ENCODE measurements at places on chromosomes 16 and 17.
A peak's percentile ranks its signal among the peaks of the same experiment; 100 is the strongest.

GRCh38 chr16:69703638-69704037 is 22.7 kb downstream of the NQO1 start:
- DNase-seq, result no peak

DNA sequence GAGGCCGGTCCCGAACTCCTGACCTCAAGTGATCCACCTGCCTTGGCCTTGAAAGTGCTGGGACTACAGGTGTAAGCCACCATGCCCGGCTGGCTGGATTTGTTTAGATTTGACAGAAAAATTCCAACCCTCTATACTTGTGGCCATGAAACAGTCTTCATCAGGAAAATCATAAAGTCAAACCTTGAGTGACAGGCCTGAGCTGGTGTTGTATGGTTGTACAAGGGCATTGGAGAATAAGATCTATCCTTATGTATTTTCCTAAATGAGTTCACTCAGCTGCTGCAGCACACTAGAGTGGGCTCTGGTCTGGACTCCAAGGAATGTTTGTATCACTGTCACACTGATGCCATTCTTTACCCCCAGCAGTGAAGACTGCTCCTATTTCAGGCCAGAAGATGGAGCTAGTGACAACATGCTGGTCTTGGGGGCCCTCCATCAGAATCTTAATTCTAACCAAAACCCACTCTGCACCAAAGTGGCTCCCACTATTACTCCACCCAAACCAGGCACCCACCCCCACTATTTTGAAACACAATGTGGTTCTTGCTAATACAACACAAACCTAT is 27.4 kb downstream of the SNX11 start:
- DNase-seq, result no peak

DNA sequence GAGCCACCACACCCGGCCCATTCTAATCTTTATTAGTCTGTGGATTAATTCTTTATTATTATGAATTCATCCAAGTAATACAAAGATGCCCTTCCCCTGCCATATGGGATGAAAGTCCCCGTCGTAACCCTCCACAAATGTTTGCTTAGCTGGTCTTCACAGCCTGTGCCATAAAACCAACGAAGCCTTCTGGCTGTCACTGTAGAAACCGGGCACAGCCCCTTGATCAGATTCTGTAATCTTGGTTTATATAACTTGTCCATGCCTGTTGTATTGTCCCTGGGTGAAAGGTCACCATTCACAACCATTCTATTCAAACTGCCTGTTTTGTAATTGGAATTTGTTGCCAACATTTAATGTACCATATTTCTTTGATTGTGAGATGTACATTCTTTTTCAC is 66.5 kb downstream of the ATP2C2 start:
- no peak for DNase-seq

DNA sequence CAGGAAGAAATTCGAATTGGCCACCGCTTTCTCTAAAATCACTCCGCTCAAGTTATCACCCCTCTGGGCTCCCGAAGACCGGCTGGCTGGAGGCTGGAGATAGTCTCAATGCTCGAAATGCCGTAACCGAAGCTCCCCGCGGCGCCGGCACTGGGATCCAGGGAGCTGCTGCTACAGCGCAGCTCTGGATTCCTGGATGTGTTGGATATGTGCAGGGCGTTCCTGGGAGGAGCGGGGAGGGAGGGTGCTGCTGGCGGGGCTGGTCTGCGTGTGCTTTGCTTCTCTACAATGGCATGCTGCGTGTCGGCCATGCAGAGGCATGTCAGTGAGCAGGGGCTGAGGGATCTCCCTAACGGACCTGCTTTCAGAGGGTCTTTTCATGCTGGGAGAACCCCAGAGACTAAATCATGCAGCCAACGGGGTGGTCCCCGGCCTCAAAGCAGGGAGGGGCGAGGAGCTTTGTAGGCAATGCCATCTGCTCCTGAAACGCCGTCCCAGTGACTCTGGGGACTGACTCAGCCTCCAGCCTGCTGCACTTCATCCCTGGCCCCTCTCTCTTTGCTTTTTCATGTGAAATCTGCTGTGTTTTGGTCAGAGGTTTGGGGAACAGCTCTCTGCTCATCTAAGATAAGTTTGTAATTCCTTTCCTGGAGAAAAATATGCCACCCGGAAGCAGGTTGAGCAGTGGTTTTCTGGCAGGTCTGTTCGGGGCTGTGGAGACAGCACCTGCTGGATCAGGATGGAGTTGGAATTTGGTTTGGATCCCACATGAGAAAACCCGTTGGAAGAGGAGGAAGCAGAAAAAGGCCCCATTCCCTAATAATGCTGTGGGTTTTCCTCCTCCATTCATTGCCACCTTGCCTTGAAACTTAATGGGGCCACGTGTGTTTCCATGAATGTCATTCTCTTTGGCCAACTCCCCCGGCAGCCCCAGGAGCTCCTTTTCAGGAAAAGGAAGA is 311.4 kb downstream of the SEC14L1 start:
- peak; percentile 46 for DNase-seq

- no peak for DNase-seq
Measured at GRCh38 chr16:54436346-54436745, 149.8 kb upstream of the IRX3 start.

GRCh38 chr17:51439395-51440229 is 179.3 kb downstream of the UTP18 start:
- DNase-seq, result no peak

GRCh38 chr17:77496831-77497577 is 356.2 kb downstream of the SEC14L1 start:
- DNase-seq, result peak; percentile 15

GRCh38 chr16:75793641-75794040 is 67.4 kb upstream of the CPHXL start:
- no peak for DNase-seq

DNA sequence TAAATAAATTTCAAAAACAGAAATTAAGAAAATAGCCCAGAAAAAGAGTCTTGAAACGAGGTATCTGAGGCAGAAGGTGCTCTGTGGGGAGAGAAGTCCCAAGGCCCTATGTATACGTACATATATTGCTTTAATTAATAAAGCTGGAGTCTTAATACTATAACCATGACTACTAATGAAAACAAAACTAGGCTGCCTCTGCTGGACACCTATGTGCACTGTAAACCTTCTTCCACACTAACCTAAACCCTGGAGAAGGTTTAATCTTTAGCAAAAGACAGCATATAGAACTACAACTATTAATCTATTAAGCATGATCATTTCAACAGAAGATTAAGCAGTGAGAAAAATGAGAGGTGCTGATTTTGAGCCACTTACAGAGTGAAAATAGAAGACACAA is 153.9 kb upstream of the C17orf78 start:
- no peak for DNase-seq

- no peak for DNase-seq
Measured at GRCh38 chr16:1450218-1450617, 5.9 kb upstream of the CCDC154 start.
